SK-MEL-5 (cell line): ENCODE measurements at places on chromosomes 1 and 21.
A peak's percentile ranks its signal among the peaks of the same experiment; 100 is the strongest.

DNA sequence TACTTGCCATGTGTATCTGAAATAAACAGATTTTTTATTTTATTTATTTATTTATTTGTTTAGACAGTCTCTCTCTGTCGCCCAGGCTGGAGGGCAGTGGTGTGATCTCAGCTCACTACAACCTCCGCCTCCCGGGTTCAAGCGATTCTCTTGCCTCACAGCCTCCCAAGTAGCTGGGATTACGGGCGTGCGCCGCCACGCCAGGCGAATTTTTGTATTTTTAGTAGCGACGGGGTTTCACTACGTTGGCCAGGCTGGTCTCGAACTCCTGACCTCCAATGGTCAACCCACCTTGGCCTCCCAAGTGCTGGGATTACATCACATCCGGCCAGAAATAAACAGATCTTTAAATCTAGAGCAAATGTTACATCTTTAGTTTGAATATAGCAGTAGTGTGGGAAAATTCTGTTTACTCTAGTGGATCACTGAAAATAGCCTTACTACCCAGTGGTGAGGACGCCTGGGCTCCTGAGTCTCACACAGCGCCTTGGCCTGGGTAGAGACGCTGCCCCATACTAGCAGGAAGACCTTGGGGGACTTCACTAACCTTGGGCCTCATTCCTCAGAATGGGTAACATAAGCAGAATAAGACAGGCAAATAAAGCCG is 709 bp downstream of the GART start:
- DNase-seq, result peak; percentile 26

- DNase-seq, result no peak
Observed at GRCh38 chr1:93814795-93815340, 64.1 kb downstream of the DNTTIP2 start.

GRCh38 chr1:233470741-233471499 is 143.0 kb upstream of the KCNK1 start:
- no peak for DNase-seq

DNA sequence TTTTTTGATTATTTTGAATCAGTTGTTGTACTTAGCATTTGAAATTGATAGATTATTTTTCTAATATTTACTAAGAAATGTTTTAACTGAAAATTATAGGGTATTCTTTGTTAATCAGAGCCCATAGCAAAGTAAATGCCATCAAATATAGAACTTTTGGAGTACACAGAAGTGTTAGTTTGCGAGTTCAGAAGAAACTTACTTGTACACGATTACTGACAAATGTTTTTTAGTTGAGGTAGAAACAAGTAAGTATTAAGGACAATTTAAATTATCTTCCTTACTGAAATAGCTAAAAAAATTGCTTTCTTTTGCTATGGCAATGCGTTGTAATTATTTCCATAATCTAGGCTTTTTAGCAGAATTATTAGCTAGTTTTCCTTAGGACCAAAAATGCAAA is 692.2 kb downstream of the USP25 start:
- DNase-seq, result no peak

DNA sequence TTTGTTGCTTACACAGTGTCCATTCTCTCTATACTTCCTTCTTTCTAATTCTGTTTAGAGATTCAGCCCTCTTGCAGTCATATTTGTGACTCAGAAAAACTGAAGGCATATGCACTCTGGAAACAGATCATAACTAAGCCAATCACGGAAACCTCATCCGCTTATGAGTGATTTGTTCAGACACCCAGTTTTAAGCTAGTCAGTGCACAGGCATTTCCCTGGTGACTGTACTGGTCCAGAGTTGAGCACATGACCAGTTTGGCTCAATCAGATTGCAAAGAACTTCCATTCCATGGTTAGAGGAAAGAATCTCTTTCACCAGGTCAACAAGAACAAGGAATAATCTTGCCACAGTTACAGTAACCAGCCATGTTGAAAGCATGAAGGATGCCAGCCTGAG is 69.2 kb upstream of the SGIP1 start:
- DNase-seq, result no peak

DNA sequence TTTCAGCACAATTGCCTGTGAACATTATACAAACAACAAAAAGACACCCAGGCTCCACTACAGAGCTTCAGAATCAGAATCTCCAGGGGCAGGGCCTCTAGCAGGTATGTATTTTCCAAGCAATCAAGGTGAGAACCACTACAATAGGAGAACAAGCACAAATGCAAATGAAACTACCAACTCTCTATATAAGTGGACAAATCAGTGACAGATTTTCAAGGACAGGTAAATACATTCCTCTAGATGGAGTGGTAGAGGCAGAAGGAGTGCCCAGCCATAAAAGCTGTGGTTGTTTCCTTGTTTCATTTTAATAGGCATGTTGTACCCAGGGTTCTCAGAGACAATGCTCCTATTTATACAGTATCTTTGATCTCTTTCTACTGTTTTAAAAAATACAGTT is 20.1 kb upstream of the CCDC17 start:
- DNase-seq, result peak; percentile 52

DNA sequence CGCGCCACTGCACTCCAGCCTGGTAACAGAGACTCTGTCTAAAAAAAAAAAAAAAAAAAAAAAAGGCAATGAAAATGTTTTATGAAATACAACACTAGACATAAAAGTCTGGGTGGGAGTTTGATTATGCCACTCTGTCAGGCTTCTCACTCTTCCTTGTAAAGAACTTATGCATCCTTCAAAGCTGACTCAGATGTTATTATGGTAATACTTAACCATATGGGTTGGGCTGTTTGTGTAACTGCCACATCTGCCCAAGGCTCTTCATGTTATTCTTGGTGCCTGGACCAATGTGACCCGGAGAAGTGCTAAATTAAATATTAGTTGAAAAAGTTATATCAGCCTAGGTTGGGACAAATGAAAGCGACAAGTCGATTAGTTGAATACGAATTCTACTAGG is 23.8 kb downstream of the FAM89A start:
- DNase-seq, result no peak

GRCh38 chr1:242185731-242186130 is 186.8 kb upstream of the MAP1LC3C start:
- DNase-seq, result no peak

DNA sequence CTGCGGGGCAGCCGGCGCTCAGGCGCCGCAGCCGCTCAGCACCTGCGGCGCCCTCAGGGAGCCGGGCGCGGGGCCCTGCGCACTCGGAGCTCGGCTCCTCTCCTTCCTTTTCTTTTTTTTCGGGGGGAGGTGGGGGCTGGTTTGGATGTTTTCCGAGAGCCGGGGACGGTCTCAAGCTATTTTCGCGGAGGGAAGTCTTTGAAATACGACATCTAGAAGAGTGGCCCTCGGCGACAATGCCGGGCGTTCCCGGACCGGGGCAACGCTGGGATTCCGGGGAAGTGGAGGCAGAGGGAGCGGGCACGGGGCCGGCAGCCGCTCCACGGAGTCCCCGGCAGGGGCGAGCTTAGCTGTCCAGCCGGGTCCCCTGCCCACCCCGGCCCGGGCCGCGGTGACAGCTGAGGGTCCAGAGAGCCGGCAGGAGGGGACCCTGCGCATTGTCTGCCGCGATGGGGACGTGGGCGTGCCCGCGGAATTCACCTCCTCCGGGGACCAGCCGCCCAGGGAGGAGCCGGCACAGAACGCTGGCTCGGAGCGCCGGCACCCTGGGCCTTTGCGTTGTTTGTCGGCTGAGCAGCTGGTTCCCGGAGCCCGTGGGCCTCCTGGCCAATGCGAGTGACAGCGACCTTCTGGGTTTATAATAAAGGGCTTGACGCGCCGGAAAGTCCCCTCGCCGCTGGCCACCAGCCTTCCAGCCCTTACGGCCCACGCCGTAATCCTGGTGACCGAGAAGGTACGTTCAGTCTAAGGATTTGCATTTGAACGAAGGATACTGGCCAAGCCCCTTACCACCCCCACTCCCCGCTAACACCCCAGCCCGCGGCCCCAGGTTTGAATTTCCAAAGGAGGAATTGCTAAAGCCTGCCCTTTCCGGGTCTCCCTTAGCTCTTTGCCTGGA is 582 bp downstream of the SLC37A1 start:
- DNase-seq, result no peak

DNA sequence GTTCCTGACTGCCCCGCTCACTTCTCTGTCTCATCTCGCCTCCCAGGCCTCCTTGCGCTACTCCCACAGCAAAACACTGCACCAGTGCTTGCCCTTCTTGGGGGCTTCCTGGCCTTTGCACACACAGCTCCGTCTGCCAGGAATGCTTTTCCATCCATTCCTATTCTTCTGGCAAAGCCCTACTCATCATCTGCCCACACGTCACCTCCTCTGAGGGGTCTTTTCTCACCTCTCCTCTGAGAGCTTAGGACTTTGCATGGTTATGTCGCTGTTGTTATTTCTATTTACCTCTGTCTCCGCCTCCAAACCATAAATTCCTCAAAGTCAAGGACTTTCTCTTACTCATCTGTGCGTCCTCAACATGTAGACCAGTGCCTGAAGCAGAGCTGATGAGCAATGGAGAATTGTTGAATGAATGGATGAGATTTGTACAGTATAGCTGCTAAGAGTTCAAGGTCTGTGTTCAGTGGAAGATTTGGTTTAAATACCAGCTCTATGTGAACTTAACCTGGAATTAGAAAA is 26.4 kb upstream of the BTG2 start:
- DNase-seq, result no peak
